ENCODE measurements at places on chromosomes 11 and 22.

- peak; percentile 88 for DNase-seq
These were observed 921 bp downstream of the C1QTNF5 start for GRCh38 chr11:119339589-119340334.

DNA sequence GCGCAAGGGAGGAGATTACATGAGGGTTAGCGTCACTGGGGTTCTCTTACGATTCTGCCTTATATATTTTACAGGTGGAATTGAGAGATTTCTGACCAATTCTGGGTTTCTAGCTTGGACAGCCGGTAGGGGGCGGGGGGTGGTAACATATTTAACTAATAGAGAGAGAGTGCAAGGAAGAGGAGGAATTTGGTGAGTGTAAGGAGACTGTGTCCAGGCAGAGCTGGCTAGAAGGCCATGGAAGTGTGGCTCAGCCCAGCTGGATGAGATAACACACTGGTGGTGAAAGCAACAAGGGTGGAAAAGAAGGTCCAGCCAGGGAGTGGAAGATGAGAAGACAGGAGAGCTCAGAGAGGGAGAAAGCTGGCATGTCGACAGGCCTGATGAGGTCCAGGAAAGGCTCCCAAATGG is 56.5 kb downstream of the ST3GAL4 start:
- no peak for DNase-seq

DNA sequence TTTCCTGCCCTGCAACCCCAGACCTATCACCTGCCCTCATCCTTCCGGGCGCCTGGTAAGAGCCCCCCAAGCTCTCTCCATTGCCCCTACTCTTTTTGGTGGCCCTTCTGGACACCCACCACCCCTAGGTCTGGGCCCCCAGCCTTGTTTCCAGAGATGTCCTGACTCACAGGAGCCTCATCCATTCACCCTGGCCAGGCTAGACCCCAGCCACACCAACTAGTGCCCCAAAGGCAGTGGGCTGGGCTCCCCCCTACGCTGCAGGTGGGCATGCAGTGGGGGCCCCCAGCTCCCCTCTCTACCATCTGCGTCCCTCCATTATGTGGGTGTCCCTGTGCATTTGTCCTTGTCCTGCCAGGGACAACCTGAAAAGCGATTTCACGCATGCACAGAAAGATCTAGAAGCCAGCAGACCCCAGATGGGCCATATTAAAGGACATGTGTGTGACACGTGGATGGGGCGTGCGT is 1.4 kb downstream of the MRGPRF start:
- no peak for DNase-seq

GRCh38 chr11:86287468-86287796 is 14.6 kb upstream of the HIKESHI start:
- DNase-seq = no peak

GRCh38 chr11:102546923-102547471 is 16.4 kb upstream of the MMP7 start:
- DNase-seq = no peak

DNA sequence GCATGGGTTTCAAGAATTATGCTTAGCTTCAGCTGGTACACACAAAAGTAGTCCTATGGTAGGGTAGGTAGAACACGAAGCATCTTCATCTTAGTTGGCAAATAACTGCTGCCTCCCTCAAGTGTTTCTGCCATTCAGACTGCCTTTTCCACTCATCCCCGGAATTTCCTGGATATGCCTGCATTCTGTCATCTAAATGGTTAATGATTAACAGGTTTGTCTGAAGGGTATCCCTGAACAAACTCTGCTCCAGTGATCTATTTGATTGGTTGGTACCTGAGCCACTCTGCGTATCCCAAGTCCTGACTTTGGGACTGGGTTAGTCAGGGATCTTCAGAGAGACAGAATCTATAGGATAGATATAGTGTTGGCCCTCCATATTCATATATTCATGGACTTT is 272.3 kb upstream of the RAG2 start:
- DNase-seq = no peak

- DNase-seq = no peak
These were observed 47.3 kb downstream of the C22orf31 start for GRCh38 chr22:29014293-29014692.

GRCh38 chr11:8233691-8234424 is 29.8 kb downstream of the LMO1 start:
- no peak for DNase-seq

GRCh38 chr11:83778596-83778995 is 492.4 kb upstream of the CCDC90B start:
- no peak for DNase-seq

DNA sequence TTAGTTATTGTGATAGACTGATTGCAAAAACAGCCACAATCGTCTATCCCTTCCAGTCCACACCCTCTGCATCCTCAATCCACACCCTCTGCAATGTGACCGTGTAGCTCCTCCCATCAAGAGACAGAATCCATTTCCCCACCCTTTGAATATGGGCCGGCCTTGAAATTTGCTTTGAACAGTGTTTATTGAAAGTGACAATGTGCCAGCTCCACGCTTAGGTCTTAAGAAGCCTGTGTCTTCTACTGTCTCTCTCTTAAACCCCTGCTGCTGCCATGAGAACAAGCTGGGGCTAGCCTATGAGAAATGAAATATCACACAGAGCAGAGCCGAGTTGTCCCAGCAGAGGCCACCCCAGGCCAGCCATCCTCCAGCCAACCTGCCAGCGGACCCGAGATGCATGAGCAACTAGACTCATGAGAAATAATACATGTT is 22.3 kb upstream of the MICAL2 start:
- DNase-seq = no peak

DNA sequence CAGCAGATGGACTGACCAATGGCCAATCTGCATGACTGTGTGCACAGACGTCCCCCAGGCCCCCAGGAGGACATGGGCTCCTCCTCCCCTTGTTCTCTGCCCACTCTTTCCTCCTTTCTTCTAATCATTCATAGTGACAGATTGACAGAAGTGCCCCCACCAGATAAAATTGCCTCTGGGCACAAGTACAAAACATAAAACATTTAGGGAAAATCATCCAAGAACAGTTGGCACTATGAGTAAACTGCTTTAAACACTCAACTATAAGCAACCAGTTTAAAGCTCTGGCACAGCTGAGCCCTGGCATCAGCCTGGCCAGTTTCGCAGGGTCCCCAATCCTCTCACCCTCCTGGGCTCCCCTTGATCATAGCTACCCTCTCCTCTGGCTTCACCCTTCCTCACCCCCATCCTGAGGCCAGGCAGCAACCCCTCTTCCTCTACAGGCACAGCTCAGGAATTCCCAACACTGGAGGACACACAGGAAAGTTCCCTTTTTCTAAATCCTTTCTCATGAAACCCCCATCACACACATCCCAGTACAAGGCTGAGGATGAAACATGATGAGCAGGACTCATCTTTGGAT is 232.9 kb downstream of the BUD13 start:
- DNase-seq = no peak

DNA sequence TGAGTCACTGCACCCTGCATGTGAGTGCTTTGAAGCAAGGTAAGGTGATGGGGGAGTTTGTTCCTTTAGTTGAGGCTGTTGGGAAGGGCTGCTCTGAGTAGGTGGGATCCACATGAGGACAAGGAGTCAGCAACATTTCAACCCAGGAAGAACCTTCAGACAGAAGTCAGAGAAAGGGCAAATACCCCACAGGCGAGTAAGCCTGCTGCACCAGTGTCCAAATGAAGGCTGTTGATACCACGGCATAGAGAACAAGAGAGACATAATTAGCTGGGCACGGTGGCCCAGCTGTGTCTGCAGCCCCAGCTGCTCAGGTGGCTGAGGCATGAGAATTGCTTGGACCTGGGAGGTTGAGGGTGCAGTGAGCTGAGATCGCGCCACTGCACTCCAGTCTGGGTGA is 54.3 kb upstream of the CLMP start:
- DNase-seq = no peak

DNA sequence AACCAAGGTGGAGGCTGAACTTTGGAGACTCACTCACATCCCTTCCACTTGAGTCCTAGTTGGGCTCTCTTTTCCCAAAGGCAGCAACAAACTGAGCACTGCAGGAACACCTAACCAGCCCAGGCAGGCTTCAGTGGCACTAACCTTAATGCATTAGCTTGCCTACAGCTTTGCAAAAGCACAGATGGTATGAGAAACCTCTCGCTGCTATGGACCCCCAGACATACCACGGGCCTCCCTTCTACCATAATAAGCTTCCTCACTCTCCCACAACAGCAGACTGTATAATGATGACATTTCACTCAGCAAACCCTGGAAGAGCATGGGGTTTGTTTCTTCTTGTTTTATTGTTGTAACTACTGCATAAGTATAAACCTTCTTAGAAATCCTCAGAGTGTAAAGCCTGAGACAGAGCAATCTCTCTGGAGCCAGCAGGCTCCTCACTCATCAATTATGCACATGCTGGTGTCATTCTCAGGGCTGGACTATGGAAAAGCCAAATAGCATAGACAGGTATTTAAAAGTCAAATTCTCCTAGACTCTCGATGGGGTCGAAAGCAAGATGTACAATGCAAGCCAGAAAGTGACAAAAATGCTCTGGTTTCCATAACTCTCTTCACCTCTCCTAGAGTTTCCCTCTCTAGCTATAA is 167.6 kb downstream of the NXPE2 start:
- DNase-seq = no peak

DNA sequence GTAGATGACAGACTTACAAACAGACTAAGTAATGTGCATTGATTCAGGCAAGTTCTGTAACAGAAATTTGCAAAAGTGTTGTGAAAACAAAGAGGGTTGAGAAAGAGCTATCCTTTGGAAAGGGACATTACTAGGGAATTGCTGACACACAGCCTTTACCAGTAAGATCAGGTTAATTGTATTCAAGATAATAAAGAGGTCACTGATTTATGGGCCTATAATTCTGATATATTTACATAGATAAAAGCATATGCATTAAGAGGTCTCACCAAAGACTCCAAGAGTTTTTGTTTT is 138.7 kb downstream of the MAML2 start:
- no peak for DNase-seq

DNA sequence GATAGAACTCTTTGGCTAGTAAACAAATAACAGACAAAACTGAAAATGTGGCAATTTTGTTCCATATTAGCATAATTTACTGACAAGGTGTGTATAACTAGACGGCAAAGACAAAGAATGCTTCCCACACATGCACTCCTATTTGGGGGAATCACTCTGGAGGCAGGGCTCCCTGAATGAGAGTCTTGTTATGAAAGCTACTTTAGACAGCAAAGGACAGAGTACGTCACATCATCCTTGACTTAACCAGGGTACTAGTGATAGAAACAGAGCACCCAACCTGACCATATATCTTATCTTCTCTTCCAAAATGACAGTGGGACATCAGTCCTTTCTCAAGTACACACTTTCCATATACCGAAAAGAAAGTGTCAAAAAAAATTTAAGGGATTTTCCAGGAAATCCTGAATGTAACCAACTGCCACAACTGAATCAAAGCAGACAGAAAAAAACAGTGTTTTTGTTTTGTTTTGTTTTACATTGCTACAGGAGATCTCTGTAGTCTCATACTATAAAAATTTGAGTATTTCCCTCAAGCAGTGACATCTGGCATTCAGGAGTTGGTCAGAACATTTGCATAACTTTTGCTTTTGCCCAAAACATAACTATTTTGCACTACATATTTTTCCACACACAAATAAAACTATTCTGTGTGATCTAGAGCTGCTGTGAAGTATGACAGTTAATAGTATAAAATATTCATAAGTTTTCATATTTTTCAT is 98.9 kb downstream of the ARHGAP20 start:
- DNase-seq = no peak

DNA sequence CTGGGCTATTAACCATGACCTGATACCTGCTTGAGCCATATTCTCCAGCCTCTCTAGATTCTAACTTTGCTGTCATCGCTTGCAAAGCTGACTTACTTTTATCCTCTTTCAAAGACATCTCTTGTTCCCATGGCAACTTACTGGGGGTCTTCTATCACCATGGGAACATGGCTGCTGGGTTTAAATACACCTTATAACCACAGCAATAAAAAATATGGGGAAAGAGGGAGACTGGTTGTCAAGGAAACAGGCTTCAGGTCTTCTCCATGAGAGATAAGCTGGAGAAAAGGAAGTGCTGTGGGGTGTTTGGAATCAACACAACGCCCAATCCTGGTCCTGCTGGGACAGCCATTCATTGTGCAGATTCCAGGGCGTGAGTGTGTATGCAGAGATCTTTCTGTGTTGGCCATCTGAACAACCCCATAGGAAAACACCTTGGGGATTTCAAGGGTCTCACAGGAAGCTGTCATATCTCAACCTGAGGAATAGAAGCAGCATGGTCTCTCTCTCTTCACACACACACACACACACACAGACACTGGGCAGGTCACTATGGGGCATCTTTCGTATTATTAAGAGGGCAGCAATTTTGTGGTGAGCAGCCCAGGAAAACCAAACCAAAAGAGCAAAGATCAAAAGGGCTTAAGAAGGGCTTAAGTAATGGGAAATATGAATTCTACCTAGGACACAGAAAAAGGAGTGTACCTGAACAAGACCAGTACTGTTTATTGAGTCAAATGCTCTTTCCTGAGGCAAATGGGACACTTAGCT is 344.7 kb upstream of the NCAM1 start:
- no peak for DNase-seq

DNA sequence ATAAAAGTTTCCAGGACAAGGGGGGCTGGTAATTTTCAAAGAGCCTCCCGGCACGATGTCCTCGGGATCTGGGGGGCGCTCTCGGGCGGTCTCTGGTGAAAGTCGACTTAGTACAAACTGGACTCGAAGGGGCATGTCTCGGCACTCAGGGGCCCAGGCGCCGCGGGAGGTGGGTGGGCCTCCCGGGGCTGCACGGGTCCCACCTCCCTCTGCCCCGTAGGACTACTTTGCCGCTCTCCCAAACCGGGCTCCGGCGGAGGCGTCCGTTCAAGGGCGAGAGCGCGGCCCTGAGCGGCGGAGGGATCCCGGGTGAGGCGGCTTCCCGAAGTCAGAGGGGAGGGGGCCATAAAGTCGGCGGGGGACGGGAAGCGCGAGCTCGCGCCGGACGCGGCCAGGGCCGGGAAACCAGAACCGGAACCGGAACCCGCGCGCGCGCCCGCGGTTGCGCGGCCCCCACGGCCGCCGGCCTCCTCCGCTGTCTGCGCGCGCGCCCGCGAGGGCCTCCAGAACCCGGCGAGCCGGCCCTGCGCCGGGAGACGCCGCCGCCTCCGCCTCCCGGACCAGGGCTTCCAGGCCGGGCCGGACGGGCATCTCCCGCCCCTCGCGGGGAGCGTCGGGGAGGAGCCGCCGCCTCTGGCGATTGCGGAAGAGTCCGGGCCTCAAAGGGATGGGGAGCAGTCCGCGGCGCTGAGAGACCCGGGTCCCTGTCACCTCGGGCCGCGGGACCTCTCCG is at the start of gene ARHGEF12:
Gene ARHGEF12 (plus strand): TSS at position 506 of the 733 bp plus-strand sequence. CDS start 831 bp downstream, outside the sequence.
- peak; percentile 89 for DNase-seq

DNA sequence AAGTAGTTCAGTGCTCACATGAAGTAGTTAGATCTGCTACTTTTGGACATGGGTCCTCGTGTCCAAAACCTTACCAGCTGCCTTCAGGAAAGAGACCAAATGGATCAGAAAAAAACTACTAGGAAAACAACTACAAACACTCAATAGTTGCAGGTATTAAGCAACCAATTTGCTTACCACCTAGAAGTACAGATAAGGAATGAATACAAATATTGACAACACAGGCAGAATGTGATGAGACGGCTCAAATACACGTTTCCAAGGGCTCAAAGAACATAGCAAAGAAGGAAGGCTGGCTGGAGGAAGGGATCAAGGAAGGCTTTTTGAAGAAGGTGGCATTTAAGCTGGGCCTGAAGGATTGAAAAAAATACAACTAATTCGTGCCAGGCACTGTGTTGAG is 41.8 kb downstream of the NRXN2 start:
- no peak for DNase-seq

All from frontal cortex (tissue), 4 donors.